ENCODE measurements at places on chromosomes 7 and 10.

GRCh38 chr7:100418930-100419659, 9.4 kb downstream of the ZCWPW1 start:
- no peak for DNase-seq

GRCh38 chr7:11625669-11626068, 206.3 kb downstream of the THSD7A start:
- no peak for DNase-seq

GRCh38 chr10:4216726-4217125, 431.7 kb upstream of the KLF6 start:
- DNase-seq = no peak

DNA sequence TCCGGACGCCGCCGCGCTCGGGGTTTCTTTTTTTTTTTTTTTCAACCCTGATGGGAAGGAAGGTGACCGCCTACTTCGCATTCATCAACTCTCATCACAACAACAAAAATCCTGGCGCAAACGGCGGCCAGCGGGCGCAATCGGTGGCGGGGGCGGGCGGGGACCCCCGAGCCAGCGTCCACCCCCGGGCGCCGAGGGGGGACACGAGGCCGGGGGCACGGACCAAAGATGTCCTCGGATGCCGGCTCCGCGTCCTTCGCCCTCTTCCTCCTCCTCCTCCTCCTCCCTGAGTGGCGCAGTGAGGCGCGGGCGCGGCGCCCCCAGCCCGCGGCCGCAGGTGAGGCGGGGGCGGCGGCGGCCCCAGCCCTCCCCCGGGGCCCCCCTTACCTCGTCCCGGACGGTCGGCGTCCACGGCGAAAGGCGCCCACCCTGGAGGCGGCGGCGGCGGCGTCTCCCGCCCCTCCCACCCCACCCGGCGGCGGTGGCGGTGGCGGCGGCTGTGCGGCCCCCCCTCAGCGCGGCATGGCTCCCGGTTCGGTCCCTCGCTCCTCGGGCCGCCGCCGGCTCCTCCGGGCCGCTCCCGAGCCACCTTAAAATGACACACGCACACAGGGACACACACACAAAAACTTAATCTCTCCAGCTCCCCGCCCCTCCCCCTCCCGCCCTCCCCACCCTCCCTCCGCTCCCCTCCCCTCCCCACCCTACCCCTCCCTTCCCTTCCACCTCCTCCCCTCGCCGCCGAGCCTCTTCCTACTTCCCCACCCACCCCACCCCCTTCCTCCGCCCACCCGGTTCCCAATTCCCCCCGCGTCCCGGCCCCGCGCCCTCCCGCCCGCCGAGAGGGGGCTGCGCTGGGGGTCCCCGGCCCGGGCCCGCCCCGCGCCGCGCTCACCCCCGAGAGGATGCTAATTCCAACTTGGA, at the start of gene CTBP2:
Gene CTBP2 (minus strand): TSS at position 632 of the 924 bp plus-strand sequence.
- peak; percentile 65 for DNase-seq

DNA sequence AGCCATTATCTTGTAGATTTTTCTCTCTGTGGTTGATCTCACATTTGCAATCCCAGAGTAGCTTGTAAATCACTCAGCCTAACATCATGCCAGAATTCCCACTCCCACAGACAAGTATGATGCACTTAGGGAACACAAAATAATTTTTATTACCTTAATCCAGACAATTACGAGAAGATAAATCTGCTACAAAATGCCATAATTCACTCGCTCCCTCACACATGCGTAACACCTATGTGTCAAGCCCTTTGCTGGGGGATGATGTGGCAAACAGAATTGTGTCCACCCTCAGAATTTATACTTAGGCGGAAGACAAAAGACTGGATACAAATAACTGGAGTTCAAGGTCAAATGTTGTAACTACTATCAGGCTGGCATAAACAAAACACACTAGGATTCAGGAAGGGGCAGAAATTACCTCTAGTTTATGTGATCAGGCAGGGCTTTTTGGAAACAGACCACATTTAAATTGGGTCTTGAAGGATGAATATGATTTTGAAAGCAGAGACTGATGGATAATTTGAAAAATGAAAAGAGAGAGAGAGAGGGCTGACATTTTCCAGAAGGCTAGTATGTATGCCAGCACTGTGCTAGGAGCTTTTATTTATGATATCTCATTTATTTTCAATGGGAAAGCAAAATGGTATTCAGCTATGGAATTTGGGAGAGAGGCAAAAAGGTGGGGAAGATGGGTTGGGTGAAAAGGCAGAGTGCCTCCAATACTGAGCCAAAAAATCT, 69.8 kb downstream of the DOCK4 start:
- no peak for DNase-seq

DNA sequence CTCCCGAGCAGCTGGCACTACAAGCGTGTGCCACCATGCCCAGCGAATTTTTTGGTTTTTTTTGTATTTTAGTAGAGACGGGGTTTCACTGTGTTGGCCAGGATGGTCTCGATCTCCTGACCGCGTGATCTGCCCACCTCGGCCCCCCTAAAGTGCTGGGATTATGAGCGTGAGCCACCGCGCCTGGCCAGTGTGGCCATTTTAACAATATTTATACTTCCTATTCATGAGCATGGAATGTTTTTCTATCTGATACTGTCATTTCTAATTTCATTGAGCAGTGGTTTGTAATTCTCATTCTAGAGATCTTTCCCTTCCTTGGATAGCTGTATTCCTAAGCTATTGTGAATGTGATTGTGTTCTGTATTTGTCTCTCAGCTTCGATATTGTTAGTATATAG, 96.2 kb downstream of the GLCCI1 start:
- DNase-seq = no peak

DNA sequence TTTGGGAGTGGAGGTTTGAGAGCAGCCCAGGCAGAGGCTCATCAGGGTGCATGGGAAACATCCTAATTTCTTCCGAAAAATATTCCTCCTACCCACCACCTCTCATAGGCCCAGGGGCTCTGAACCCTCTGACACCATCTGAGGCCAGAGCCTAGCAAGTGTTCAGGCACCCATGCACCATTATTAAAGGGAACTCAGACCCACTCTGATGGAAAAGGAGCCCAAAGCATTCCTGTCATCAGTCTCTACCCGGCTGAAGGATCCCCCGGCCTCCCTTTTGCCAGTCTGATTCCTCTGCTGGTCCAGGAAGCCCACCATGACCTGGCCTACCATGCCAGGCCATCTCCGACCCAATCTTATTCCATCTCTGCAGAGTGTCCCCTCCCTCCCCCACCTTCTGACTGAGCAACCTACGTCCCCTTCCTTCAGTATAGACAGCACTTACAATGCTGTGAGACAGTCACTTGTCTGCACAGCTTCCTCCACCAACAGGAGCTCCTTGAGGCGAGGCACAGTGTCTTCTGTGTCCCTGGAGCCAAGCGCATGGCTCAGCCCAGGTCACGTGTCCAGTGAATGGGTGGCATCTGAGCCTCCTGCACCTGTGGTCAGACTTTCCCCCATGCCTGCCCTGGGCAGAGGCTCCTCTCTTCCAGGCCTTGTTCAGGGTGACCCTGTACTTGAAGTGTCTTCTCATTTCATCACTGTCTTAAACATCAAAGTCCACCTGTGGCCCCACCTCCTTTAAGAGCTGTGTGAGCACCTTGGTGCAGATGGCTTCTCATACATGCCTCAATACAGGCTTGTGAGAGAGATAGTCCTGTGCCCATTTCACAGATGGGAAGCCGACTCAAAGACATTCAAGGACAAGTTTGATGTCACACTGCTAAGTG, 889 bp upstream of the GPR15LG start:
- DNase-seq = no peak

DNA sequence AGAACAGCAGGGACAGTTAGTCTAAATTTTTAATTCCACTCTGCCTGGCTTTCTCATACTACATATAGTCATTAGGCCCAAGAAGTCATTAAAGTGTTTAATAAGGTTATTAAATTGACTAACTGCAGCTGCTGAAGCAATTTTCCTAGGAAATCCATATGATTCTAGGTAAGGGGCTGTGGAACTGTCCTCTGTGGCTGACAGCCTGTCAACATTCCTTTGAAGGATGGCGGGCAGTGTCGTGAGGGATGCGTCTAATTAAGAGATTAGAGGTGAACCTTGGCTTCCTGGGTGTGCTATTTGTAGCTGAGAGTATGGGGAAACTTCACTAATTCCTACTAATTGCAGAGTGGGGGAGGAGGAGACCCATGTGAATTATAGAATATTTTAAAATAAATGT, 64.6 kb downstream of the SNX10 start:
- no peak for DNase-seq

DNA sequence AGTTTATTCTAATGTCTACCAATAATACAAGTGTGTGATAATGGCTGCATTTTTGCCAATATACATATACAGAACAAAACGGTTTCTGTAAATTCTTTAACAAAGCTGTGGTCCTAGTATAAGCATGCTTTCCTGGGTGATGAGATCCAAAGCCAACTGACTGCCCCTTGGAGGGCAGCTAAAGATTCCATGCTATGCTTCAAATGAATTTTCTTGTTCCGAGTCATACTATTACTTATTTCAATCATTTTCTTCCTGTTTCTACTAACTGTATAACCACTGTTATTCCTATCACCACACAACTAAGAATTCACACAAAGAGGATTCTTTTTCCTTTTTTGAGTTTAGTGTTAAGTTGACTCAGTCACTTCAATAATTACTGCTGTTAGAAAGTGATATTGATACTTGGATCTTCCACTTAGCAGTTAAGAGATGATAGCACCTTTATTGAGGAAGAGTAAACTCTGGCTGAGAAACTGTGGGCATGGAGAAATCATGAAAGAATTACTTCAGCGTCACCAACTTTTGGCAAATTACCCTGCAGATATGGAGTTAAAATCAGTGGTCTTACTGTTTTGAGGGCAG, 197.5 kb downstream of the ARL4A start:
- DNase-seq = no peak

DNA sequence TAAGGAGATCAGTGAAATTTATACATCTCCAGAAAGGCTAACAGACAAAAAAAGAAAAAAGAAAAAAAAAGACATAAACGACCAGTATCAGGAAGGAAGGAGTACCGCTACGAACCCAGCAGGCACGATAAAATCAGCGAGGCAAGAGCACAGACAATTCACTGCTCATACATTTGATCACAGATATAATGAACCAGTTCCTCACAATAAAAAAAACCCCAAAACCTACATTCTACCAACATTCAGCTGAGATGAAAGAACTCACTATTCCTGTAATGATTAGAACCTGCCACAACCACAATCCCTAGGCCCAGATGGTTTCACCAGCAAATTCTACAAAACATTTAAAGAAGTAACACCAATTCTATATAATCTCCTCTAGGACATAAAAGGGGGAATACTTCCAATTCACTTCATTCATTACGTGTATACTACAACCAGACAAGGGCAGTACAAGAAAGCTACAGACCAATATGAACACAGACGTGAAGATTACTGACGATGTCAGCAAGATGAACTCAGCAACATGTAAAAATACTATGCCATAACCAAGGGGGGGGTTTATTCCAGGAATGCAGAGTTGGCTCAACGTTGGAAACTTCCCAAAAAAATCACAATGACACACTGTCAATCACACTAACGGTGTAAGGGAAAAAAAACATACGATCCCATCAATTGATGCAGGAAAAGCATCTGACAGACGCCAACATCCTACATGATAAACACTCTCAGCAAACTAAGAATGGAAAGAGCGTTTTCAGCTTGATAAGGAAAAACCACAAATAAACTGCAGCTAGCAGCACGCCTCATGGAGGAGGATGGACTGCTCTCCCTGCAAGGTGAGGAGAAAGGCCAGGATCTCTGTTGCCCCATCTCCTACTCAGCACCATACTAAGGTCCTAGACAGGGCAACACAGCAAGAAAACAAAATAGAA, 256.2 kb downstream of the ELFN1 start:
- DNase-seq = no peak

DNA sequence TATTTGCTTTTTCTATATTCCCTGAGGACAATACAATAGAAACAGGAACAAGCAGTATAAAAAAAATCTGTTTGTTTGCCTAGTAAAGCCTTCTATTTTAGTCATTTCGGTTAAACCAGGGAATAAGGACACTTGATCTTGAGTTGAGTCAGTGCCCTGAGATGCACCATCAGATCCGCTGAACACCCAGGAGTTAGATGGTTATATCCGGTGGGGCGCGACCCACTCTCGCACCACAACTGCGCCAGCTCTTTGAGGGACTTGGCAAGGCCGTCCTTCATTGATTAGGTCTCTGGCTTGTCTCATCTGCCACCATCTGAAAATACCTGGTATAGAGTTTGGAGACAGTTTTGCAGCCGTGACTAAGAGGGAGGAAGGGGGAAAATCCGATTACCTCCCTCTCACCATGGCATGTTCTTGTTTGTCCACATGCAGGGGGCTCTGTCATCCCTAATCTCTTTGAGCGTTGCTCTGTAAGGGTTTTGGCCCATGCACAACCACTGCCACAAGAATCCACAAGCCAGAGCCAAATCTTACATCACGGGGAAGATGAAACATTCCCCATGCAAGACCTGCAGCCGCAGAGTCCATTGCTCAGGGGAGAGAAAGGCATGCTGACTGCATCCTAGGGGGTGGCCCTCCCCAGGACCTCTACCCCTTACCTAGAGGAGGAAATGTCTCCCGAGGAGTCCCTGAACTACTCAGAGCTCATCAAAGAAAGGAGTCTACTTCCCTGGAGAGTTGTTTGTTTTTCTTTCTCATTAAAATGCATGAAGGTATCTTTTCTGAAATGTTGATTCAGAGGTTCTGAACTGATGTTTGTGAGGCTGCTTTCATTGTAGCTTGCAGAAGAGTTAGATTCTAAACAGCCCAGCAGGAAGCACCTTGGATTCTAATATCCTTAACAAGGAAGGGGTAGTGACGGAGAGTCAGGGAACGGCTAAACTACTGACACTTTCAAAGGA, 101.6 kb upstream of the FAM171A1 start:
- DNase-seq = no peak

GRCh38 chr7:37220664-37221063, 228.0 kb downstream of the ELMO1 start:
- no peak for DNase-seq

GRCh38 chr7:130887182-130887956, 153.4 kb upstream of the KLF14 start:
- DNase-seq = no peak

DNA sequence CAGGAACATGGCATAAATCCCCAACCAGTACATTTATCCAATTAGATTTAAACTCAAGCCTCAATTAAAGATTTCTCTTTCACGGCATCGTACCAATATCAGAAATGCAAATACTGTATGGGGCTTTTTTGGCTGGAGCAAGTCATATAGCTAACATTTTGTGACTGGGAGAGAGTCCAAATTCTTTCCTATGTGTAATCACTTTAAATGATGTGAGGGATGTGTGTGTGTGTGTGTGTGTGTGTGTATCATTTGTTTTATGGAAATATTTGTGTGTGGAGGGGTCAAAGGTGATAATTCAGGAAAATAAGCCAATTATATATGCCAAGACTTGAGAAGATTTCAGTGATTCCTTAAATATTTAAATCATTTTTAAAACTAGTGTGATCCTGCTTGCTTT, 196.6 kb downstream of the TRIL start:
- no peak for DNase-seq

- no peak for DNase-seq
These were observed 39.1 kb upstream of the BET1 start for GRCh38 chr7:94043299-94043698.

GRCh38 chr7:49001610-49002033, 77.3 kb downstream of the CDC14C start:
- DNase-seq = no peak

GRCh38 chr10:91634898-91635297, 2.0 kb upstream of the PPP1R3C start:
- no peak for DNase-seq

- no peak for DNase-seq
These were observed 2.2 kb downstream of the STN1 start for GRCh38 chr10:103915796-103916195.

- no peak for DNase-seq
These were observed 678.7 kb downstream of the SDK1 start for GRCh38 chr7:3979611-3980299.

GRCh38 chr7:45584261-45585210, 10.4 kb downstream of the ADCY1 start:
- DNase-seq = no peak

Measured in 8988T (cell line).